ENCODE measurements at places on chromosomes 5 and 9.

DNA sequence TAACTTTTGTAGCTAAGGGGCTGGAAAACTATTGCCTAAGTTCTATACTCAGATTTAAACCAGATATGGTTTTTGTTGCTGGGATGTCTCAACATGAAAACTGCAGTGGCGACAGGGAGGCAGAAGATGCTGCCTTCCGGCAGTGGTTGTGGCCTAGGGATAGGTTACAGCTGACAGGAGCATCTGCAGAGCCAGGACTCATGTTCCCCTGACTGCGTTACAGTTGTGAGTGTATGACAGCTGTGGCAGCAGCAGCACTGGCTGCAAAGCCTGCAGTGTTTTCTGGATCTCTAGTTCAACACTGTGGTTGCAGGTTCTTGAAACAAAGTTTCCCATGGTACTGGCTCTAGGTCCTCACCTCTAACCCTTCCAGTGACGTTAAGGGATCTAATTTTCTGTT lies 498.8 kb upstream of the CDH18 start:
- DNase-seq = no peak

GRCh38 chr5:15601274-15601673 lies 101.3 kb downstream of the FBXL7 start:
- peak; percentile 40 for DNase-seq

DNA sequence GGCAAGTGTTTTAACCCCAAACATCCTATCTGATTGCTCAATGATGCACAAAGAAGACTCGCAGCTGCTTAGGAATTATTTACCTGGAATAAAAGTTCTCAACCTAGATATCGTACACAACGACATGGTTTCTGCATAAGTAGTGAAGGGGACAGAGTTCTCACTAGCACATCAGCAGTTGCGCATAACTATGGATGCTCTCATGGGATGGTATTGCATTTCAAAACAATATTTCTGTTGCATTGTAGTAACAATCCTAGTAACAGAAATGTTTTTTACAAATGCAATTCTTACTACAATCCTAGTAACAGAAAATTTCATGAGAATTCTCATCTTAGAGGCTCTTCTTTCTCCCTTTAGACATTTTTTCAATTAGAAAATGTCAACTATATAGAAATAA lies 94.5 kb upstream of the MINAR2 start:
- no peak for DNase-seq

GRCh38 chr9:20744036-20744630 lies 60.1 kb downstream of the FOCAD start:
- no peak for DNase-seq

- DNase-seq = no peak
Measured at GRCh38 chr5:167725741-167726140, 565.7 kb upstream of the WWC1 start.

GRCh38 chr9:130555968-130556367 lies 23.4 kb upstream of the FUBP3 start:
- no peak for DNase-seq

- DNase-seq = no peak
Measured at GRCh38 chr5:34015120-34015822, 7.4 kb upstream of the AMACR start.

Data from head of caudate nucleus (tissue), 42 donors.